Stimulated activated CD4-positive, alpha-beta T cell treated with anti-CD3 and anti-CD28 coated beads, Interleukin-4, amount 100 ng/mL, for 24 hours (primary cell): ENCODE measurements at places on chromosomes 11 and 22.

GRCh38 chr22:34501366-34501965 is 564.5 kb upstream of the ISX start:
- DNase-seq, result no peak

- DNase-seq, result no peak
Observed at GRCh38 chr11:83778596-83778995, 492.4 kb upstream of the CCDC90B start.

DNA sequence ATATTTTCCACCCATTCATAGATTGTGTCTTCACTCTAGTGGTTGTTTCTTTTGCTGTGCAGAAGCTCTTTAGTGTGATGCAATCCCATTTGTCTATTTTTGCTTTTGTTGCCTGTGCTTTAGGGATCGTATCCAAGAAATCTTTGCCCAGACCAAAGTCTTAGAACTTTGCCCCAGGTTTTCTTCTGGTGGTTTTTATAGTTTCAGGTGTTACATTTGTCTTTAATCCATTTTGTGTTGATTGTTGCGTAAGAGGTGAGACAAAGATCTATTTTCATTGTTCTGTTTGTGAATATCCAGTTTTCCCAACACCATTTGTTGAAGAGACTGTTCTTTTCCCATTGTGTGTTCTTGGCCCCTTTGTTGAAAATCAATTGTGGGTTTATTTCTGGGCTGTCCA is 6.4 kb downstream of the IL10RA start:
- DNase-seq, result no peak

GRCh38 chr22:39301926-39302325 is 17.5 kb downstream of the RPL3 start:
- no peak for DNase-seq

- DNase-seq, result no peak
Observed at GRCh38 chr11:115180272-115180671, 323.9 kb downstream of the CADM1 start.

DNA sequence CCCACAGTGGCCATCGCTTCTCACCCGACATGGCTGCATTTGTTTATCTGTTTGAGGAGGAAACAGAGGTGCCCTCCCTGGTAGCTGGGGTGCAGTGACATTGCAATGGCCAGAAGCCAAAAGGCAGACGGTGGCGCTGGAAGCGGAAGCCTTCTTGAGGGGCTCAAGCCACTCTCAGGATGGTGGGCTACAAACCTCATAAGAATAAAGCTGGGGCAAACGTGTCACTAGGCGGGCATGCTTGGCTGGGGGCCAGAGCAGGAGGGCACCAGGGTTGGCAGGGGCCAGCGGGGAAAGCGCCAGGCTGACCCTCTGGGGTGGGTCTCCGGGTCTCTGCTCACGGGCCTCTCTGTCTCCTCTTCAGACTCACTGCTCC is 12.6 kb downstream of the TNNT3 start:
- no peak for DNase-seq

GRCh38 chr22:50551160-50551752 is 5.6 kb downstream of the KLHDC7B start:
- DNase-seq, result no peak
